Stimulated activated CD4-positive, alpha-beta T cell treated with anti-CD3 and anti-CD28 coated beads, Interleukin-4, amount 100 ng/mL, for 24 hours (primary cell): ENCODE measurements at places on chromosomes 12 and 14.

GRCh38 chr12:3279415-3279780 lies 202.2 kb downstream of the TSPAN9 start:
- no peak for DNase-seq

GRCh38 chr12:16361142-16361783 lies 13.8 kb downstream of the MGST1 start:
- DNase-seq = no peak

- peak; percentile 79 for DNase-seq
Measured at GRCh38 chr14:24430682-24431568, 1.2 kb downstream of the KHNYN start.

DNA sequence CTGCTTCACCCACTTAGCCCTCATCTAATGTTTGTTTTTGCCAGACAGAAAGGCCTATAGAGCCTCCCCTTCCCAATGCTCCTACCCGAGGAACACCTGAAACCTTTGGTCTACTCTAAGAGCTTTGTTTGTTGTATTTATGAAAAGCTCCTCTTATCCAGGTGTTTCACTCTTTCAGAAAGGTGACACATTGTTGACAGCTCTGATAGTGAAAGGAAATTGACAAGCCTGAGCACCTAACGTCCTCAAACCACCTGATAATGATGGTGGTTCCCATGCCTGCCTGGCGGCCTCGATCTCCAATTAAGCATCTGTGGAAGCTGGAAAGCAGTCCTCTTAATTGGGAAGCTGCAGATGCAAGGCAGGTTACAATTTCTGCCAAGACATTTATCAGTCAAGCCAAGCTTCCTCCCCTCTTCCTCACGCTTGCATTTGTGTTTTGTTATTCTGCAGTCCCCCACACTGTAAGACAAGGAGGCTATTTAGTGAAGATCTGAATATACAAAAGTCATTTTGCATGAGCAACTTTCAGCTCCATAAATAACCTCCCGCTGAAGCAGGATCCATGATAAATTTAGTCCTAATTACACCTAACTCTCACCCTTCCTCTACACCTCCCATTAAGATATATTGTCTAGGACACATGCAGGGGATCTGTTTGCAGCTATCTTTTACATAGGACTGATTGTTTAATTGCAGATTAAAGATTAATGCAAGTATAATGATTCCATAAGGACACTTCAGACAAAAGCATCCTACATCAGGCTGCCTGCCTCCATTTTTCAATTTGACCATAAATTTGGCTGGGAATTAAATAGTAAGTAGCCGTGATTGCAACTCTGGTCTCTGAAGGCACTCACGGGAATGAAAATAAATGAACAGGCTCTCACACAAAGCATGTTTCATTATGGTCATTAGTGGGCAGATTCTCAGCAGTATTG lies 288.6 kb downstream of the PDZRN4 start:
- DNase-seq = no peak

GRCh38 chr12:62724947-62725451 lies 210.0 kb downstream of the PPM1H start:
- DNase-seq = no peak

GRCh38 chr12:6097411-6097810 lies 27.1 kb downstream of the VWF start:
- DNase-seq = no peak

- no peak for DNase-seq
Measured at GRCh38 chr12:123614531-123614930, 12.6 kb downstream of the DDX55 start.

- no peak for DNase-seq
Measured at GRCh38 chr14:55512421-55512820, 67.6 kb upstream of the KTN1 start.

- DNase-seq = no peak
Measured at GRCh38 chr14:44339231-44339630, 167.9 kb downstream of the FSCB start.

- no peak for DNase-seq
Measured at GRCh38 chr14:75442166-75442565, 14.3 kb downstream of the JDP2 start.

DNA sequence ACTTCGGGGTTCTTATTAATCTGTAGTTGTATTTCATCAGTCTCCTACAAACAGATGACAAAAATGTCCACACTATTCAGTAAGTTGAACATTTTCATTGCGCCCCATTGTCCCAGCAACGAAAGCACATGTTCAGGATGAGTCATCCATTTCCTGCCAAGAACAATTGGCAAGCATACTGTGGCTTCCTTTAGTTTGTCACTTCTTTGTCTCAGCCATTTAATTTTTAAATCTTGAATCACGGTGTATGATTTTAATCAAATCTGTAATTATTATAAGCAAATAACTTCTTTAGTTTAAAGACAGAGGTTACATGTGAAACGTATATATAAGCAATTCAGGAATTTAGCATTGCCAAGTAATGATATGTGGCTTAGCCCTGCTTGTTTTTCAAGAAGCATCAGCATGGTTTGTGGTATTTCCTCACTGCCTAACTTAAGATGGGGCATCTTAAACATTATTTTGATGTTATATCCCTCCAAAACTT lies 211.3 kb upstream of the KRR1 start:
- DNase-seq = peak; percentile 43
